ENCODE measurements at places on chromosomes 7 and 10.
A peak's percentile ranks its signal among the peaks of the same experiment; 100 is the strongest.

DNA sequence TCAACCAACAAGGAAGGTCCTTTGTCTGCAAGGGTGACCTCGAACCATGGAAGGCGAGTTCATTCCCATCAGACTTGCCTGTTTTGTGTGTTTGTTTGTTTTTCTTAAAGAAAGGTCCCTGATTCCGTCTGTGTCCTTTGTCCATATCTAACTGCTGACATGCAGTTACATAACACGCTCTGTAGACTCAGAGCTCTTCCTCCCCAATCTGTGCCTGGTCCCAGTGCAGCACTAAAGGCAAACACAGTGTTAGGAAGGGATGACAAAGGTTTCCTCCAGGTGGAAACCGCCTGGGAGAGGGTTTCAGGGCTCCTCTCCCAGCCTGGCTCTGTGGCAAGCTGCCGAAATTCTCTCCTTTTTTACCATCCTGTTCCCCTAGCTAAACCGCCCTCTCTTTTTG, 13.4 kb downstream of the JCAD start:
- DNase-seq: no peak

GRCh38 chr7:90488220-90488619, 18.8 kb downstream of the PTTG1IP2 start:
- no peak for DNase-seq

DNA sequence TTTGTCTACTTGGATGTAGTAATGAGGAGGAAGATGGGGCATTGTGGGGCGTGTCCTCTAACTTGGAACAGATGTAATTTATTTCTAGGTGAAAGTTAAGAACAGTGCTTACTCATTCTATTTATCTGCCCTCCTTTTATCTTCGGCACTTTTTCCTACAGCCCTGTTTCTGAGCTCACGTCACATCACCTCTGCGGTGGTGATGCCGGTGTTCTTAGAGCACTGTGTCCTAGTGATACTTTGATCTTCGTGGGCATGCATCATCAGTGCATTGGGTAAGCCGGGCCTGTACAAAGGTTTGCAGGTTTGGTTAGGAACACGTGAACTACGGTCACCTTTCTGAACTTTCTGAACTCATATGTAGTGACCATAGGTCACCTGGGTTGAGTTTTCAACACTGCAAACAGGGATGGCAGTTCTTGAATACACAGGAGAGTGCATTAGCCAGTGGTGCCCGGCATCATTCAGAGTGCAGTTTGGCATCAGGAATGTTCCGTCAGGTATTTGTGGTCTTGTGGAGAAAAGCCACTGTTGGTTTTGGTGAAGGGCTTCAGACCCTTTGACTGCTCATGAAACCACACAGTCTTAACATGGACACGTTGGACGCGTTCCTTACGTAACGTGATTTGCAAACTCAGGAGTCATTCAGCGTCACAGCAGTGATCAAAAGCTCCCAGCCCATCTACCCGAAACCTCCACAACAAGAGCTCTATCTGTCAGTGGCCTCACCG, 5.6 kb downstream of the POR start:
- no peak for DNase-seq

DNA sequence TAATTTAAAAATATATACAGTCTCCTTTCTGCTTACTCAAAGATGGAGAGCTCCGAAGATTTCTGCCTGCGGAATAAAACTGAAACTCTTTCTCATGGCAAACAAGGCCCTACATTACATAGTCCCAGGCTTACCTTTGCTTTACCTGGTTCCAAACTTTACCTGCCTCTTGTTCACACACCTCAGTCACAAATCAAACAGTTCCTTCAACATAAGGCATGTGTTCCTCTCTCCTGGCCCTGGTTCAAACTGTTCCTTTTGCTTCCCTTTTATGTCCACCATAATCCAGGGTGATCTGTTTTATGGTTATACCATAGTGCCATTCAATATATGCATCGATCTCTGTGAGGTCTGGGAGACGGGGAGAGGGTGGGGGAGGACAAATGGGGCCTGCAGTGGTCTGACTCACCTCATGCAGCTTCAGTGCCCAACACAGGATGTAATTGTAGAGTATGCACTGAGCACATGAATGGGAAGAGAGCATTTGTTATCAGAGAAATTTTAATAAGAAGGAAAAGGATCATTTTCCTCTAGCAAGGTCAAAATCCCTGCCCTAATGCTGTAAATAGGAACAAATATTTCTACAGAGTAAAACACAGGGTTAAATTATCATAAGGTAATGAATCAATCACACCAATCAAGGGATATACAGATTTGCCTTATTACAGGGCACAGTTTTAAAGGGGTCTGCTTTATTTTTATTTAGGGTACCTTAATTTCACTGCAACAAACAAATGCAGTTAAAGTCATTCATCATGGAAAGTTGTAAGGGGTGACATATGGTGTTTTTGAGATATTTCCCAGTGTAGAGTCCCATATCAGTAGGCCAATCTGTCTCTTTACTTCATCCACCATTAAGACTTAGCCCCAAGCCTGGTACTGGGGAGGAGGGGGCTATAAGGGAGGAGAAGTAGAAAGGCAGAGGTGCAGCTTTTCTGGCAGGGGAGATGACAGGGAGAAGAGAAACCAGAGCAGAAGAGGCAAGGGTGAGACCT, 88.8 kb upstream of the PDE1C start:
- no peak for DNase-seq

- DNase-seq: no peak
Measured at GRCh38 chr7:85815526-85815925, 628.7 kb upstream of the SEMA3D start.

DNA sequence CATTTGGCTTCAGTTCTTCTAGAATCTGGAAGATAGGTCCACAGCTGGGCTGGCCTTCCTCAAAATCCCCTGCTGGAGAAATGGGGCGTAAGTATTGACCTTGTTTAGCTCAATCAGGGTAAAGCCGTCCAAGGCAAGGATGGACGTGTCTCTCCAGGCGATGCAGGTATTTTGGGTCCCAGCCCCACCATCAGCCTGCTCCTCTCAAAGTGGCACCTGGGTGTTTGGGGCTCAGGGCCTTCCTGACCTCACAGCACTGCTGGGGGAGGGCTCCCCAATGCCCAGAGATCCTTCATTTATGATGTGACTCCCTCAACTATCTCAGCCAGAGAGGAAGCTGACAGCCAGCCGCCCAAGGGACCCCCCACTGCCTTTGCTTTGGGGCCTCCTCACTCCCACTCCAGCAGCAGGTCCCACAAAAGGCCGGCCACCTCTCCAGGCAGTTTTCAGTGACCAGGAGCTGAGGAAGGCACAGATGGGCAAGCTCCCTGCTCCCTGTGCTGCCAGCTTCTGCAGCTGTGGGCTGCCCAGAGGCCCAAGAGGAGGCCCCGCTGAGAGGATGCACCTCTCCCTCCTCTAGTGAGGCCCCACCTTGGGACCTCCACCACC, 140.0 kb upstream of the TCERG1L start:
- no peak for DNase-seq

DNA sequence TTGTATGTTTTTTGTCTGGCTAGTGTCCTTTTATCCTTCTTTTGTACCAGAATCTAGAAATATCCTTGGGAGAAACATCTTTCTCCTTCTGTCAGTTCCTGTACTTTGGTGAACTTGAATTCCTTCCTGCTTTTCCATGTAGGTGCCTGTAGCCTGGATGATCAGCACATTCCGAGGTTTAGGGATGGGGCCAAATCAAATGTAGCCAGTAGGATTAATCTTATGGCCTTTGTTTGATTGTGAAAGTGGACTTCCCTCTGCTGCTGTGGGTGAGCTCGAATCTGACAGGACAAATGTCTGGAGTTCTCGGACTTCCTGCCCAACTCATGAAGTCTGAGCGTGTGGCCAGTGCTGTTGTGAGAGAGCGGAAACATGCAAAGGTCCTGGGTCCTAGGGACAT, 33.2 kb upstream of the NAMPT start:
- DNase-seq: no peak

- DNase-seq: no peak
Measured at GRCh38 chr7:30252885-30253795, 31.3 kb upstream of the ZNRF2 start.

GRCh38 chr10:98168766-98169165, 34.3 kb downstream of the R3HCC1L start:
- DNase-seq: no peak

DNA sequence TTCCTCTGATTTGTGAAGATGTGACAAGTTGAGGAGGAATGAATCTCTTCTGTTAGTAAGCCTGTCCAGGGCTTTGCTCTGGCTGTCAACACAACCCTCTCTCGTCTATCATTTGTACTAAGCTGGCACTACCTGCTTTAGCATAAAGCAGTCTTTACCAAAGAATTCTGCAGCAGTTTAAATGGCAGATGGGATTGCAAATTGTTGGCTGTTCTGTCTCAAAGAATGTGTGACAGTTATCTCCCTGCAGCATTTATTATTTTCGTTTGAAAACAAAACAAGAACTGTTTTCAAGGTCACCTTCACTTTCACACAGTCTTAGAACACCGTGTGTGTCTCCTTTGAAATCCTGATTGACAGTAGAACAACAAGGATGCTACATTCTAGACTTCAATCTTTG, 4.8 kb upstream of the LAMB1 start:
- DNase-seq: no peak

DNA sequence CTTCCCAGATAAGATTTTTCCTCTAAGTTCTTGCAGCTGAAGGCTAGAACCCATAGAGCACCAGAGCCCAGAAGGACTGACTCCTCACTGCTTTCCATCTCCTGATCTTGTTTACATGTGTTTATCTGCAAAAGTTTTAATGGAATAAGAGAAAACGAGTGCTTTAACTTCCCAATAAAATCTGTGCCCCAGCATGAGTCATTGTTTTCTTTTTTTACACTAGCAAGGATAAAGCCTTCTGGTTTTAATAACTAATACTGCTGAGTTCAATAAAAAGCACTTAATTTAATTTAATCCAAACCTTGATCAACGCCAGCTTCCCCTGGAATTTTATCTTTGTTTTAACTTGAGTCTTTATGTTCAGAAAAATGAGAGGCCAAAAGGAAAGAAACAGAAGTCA, 227.6 kb downstream of the HPSE2 start:
- no peak for DNase-seq

DNA sequence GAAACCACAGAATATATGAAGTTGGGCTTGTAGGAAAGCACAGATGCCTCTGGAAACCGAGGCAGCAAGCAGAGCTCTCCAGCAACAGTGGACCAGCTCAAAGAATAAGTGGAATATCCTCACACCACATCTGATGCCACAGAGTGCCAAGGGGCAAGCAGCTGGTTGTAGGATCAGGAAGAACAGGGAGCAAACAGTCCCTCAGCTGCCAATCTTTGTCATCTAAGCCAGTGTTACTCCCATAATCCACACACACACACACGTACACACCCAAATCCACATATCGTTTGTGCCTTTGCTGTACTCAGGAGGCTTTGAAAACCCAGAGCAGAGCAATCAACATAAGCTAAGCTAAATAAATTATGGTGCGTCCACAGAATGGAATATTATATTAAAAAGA, 20.7 kb upstream of the SEC24C start:
- DNase-seq: no peak

DNA sequence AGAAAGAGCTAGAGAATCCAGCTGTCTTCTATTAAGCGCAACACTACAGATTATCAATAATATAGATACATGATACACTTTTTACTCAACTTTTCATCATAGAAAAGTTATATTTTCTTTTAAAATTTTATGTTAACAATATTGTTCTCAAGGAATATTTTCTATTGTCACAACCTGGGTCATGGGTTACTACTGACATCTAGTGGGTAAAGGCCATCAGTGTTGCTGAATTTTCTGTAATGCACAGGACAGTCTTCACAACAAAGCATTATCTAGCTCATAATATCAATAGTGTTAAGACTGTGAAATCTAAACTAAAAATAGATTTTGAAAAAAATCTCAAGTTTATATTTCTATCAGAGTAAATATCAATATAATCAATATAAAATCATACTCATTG, 209.8 kb downstream of the ZNF33B start:
- no peak for DNase-seq

- DNase-seq: no peak
Measured at GRCh38 chr10:81662837-81663236, 212.2 kb upstream of the NRG3 start.

DNA sequence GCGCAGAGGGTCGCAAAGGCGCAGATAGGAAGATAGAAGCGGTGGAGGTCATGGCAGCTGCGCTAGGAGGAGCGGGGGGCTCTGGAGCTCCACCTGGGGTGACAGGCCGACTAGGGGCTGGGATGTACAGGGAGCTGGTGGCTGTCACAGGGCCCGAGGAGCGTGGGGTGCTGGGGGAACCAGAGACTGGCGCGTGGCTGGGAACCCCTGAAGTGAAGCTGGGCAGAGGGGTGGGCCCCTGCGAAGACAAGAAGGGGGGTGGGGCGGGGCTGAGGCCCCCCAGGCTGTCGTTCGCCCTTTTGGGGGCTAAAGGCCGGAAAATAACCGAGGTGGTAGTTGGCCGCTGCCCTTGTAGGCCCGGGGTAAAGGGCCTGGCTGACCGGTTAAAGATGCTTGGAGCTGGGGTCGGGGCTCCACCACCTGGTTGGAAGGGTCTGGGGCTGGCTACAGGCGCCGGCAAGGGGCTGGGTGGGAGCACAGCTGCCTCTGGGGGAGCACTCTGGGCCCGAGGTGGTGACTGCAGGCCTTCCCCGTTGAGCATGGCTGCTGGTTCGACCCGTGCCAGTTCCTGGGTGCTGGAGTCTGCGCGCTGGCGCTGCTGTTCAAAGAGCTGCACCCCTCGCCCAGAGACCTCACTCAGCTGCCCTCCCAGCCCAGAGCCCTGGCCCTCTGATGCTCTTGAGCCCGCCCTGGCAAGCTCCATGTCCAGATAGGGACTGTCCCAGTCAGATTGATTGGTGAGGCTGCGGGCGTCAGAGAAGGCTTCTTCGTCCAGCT, 6.8 kb upstream of the MYOZ1 start:
- DNase-seq: peak; percentile 31

- DNase-seq: no peak
Measured at GRCh38 chr7:11315666-11316258, 342.1 kb downstream of the PHF14 start.

DNA sequence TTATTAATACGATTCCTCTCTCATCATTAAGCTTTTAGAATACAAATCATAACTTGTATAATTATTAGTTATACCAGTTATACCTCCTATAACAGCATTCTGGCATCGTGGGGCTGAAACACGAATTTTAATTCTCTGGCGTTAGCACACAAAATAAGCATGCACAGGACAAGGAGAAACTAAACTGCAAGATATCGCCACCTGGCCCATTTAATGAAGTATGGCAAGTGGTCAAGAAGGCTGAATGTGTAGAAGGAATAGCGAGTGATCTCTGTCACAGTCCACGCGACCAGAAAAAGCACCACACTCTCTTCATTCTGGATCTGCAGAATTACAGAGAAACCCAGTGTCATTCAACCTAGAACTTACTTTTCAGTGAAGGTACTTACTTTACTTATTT, 18.1 kb downstream of the HACD1 start:
- no peak for DNase-seq

DNA sequence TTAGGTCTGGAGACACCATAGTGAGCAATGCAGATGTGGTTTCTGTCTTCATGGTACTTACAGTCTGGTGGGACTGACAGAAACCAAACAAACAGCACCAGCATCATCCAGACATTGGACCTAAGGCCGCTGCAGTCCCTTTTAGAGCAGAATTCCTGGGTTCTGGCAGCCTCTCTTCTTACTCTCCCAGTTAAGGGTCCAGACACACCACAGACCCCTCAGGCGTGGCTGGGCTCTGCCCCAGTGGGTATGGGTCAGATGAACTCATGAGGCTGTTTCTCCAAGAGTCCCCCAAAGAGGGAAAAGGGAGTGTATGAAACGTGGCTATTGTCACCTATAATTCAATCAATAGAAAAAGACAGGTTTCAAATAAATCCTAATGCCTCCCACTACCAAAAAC, 31.3 kb downstream of the PRLHR start:
- no peak for DNase-seq
